Vagina (tissue), 2 donors: ENCODE measurements at places on chromosomes 13 and 19.

- DNase-seq: no peak
Measured at GRCh38 chr19:7996883-7997282, 8.6 kb downstream of the ELAVL1 start.

- DNase-seq: no peak
Measured at GRCh38 chr19:46489445-46490272, 6.0 kb downstream of the PNMA8B start.

DNA sequence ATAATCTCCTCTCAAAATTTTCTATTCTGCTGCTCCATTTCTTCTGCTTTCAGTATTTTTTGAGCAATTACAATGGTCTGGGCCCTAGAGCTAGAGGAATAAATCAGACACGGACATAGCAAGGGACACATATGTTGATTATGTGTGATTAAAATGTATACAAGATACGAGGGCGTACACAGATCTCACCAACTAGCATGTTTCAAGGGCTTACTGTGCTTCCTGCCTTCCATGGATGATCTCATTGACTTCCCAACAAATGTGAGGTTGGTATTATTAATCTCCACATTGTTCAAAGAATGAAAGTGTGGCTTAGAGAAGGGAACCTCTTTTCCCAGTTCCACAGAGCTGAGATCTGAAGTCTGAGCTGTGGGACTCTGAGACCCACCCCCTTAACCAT lies 9.1 kb downstream of the PLD3 start:
- no peak for DNase-seq

GRCh38 chr13:40389081-40389641 lies 277.3 kb downstream of the FOXO1 start:
- no peak for DNase-seq

DNA sequence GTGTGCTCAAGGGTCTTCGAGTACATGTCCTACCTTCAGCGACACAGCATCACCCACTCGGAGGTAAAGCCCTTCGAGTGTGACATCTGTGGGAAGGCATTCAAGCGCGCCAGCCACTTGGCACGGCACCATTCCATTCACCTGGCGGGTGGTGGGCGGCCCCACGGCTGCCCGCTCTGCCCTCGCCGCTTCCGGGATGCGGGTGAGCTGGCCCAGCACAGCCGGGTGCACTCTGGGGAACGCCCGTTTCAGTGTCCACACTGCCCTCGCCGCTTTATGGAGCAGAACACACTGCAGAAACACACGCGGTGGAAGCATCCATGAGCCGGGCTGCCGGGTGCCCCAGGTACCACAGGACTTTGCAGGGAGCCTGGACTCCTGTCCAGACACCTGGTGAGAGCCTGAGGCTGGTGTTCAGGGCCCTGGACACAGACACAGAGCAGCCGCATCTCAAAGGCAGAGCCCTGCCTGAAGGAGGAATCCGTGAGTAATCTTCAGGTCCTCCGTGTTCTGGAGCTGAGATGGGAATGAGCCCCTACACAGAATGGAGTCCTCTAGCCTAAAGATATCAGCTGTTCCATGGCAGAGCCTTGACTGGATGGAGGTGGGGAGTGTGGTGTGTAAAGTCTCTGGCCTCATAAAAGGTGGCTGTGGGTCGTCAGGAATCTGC lies 1.5 kb downstream of the ZNF581 start:
- no peak for DNase-seq

- no peak for DNase-seq
Measured at GRCh38 chr19:31253526-31254179, 95.6 kb downstream of the TSHZ3 start.

- DNase-seq: no peak
Measured at GRCh38 chr13:46103037-46103436, 1.8 kb downstream of the CPB2 start.

GRCh38 chr19:14577264-14577663 lies 5.4 kb upstream of the NDUFB7 start:
- DNase-seq: no peak

GRCh38 chr19:54189145-54189734 lies at the start of gene MBOAT7:
MBOAT7 (minus strand) TSS chr19:54189580; CDS start chr19:54188508, 1,072 bp downstream.
- no peak for DNase-seq

GRCh38 chr13:33940898-33941297 lies 122.9 kb downstream of the RFC3 start:
- no peak for DNase-seq

- no peak for DNase-seq
Measured at GRCh38 chr13:43924549-43925245, 45.0 kb downstream of the LACC1 start.

GRCh38 chr13:59766236-59766635 lies 397.5 kb downstream of the DIAPH3 start:
- DNase-seq: no peak

- no peak for DNase-seq
Measured at GRCh38 chr13:46178143-46178542, 3.8 kb downstream of the LCP1 start.

DNA sequence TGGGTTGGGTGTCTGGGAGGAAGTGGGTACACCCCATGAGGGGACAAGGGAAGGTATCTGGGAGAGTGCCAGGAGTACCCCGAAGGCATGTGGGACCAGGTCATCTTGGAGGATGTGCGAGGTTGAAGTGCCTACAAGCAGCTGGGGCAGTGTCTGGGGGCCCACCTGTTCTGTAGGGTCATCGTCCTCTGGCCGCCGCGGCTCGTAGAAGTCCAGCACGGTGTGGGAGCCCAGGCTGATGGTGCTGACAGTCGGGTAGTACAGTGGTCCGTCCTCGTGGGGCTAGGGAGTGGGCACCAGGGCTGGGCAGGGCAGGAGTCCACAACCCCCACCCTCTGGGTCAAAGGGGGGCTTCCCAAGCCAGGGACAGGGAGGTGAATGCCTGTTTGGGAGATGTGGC lies 1.8 kb upstream of the SYNE4 start:
- no peak for DNase-seq

- no peak for DNase-seq
Measured at GRCh38 chr13:106683918-106684317, 116.0 kb upstream of the ARGLU1 start.

DNA sequence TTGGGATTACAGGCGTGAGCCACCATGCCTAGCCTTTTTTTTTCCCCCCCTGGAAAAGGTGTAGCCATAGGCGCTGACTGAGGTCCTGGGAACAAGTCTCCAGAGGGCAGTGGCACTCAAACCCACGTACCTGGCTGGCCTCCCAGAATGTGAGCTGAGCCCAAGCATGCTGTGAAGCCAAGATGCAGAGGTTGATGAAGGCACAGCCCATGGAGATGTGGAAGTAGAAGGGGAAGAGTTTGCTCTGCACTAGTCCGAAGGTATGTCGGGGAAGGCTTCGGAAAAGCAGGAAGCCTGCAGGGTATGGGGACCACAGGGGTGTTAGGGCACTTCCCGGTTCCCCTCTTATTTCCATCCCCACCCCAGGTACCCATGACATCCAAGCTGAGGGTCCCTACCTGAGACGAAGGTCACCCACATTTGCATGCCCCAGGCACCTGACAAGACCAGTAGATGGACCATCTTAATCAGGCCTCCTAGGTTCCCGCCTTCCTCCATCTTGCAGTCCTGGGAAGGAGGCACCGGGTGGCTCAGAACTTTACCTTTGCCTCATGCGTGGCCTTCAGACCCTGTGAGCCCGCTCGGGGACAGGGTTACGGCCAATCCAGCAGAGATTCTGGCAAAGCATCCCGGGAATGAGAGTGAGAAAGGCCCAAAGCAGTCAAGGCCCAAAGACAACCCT lies 805 bp downstream of the TMEM205 start:
- no peak for DNase-seq

DNA sequence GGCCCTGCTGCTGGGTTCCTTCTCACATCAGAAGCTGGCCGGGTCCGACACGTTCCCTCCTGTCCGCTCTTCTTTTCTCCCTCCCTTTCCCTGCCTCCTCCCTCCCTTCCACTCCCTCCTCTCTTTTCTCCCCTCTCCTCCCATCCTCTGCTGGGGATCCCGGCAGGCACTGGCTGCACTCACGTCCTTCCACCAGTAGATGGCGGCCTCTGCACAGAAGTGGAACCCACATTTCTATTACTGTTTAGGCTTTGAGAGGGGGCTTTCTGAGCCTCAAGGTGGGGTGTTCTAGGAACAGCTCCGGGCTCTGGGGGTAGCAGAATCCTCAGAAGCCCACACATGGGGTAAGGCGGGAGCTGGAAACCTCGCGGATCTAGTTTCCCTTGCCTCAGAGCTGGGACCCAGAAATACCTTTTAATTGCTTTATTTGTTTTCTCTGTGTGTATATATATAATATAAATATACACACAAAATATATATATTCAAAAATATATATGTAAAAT lies 294.2 kb downstream of the ZNF536 start:
- no peak for DNase-seq

- DNase-seq: no peak
Measured at GRCh38 chr19:46016426-46017094, 6.3 kb downstream of the PGLYRP1 start.

DNA sequence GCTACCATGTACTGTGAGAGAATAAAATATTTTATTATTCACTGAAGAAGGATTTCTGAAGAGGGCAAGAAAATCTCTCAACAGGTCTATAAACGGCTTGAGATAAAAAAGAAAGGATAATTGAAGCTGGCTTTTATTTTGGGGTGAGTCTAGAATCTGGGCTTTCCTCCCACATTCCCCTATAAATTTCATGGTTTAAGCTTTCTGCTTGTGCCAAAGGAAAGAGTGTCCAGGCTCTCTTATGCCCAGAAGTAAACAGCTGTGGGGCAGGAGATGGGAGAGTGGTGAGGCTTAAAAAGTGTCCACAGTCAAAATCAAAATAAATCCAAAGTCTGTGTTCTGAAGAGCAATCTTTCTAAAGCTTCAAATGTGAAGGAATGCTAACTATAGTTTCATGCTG lies 942.2 kb upstream of the MIR17HG start:
- DNase-seq: no peak

GRCh38 chr19:7914598-7915045 lies at the start of gene TGFBR3L:
TGFBR3L (plus strand) TSS chr19:7914830.
- no peak for DNase-seq

DNA sequence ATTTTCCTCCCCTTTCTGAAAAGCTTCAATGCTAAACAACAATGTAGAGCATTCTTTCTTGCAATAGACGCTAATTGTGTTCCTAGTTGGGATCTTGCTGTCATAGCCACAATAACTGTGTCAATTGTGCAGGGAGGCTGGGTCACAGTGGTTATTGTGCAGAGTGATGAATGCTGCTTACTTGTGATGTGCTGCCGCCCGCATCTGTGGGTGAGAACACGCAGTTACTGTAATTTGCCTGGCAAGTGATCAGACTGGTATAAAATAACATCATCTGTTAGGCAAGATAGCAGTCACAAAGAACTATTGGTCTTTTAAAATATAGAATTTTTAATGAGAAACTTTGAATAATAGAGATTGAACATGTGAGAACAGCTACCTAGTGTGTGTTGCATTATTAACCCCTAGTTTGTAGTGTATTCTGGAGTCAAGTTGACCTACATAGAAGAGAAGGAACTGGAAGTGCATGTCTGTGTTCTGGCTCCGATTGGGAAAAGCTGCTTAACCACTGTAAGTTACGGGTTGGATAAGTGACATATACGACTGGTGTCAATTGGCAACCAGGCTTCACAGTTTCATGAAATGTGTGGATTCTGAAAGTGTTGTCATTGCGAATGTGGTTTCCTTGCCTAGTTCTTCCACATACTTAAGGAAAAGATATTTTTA lies 43.6 kb downstream of the SLAIN1 start:
- no peak for DNase-seq

GRCh38 chr13:38202740-38203139 lies 146.9 kb upstream of the UFM1 start:
- no peak for DNase-seq

GRCh38 chr13:99949679-99950413 lies 21.7 kb downstream of the ZIC5 start:
- DNase-seq: no peak

DNA sequence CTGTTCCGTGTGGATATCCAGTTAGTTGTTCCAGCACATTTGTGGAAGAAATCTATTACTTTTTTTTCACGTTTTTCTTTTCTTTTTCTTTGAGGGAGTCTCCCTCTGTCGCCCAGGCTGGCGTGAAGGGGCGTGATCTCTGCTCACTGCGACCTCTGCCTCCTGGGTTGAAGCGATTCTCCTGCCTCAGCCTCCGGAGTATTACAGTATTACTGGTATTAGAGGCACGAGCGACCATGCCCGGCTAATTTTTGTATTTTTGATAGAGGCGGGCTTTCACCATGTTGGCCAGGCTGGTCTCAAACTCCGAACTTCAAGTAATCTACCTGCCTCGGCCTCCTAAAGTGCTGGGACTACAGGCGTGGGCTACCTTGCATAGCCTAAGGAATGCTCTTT lies 43.6 kb downstream of the ZNF611 start:
- no peak for DNase-seq

DNA sequence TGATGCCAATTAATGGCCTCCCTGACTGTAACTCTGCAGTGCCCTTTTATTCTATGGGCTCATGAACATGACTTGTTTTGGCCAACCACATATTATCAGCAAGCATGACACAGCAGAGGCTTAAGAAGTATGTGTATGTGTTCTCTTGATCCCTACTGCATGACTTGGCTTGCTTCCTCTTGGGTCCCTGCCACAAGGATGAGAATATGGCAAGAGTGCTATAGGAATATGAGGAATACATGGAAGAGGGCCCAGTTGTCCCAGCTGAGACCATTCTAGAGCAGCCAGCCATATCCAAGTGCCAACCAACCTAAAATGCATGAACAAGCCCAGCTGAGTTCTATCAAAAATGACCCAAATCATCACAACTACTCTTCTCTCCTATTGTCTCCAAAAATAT lies 576.7 kb upstream of the PCDH9 start:
- DNase-seq: no peak

GRCh38 chr13:90027409-90027808 lies 1320.1 kb upstream of the MIR17HG start:
- DNase-seq: no peak

- no peak for DNase-seq
Measured at GRCh38 chr13:29564818-29565217, 30.7 kb downstream of the SLC7A1 start.

DNA sequence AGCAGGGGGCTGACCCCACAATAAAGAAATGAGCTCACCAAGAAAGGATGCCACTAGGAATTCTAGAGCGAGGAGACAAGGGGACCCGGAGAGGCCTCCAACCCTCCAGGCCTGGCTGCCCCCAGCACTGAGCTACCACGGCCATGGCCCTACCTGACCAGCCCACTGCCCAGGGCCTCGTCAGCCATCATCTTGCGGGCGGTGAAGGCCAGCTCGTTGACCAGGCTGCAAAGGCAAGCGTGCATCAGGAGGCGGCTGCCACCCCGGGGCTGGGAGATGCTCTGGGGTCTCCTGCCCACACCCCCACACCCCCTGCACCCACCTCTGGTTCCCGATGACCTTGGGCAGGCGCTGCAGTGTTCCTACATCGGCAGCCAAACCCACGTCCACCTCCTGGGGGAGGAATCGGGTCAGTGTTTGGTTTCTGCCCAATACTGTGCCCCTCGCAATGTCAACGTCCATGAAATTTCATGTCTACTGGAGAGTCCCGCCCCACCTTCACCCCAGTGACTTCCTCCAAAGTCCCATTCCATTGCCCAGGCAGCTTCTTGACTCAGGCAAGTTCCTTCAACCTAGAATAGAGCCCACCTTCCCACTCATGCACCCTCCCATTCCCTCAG lies 3.5 kb upstream of the LGALS4 start:
- DNase-seq: no peak
